Myometrial cell (primary cell): ENCODE measurements at places on chromosomes 3 and 15. TPM values are rescaled to one million over a fixed set of nuclear protein-coding genes. Genes with fewer than 3 reads are reported as not detected.

Gene PDCD6IP
- 183 and 263 TPM in 2 replicates for total RNA-seq

Gene LSAMP
- total RNA-seq, result under 0.01 and 0.18 TPM in 2 replicates

Gene ATP10A
- total RNA-seq, result not detected in 2 replicates

Gene P2RY14
- total RNA-seq, result not detected in 2 replicates

Gene CSPG4
- 138 and 143 TPM in 2 replicates for total RNA-seq

Gene MCTP2
- total RNA-seq, result 0.18 and 0.58 TPM in 2 replicates

Gene ANXA2
- 7,066 and 7,388 TPM in 2 replicates for total RNA-seq

Gene HCLS1
- 2.3 and 3.7 TPM in 2 replicates for total RNA-seq

Gene ZBTB20
- 4.0 and 6.0 TPM in 2 replicates for total RNA-seq

Gene IL17RE
- total RNA-seq, result 3.5 and 5.5 TPM in 2 replicates

Gene CA12
- 39.9 and 45.0 TPM in 2 replicates for total RNA-seq

Gene SENP8
- 1.4 and 3.5 TPM in 2 replicates for total RNA-seq

Gene WDR76
- total RNA-seq, result 6.1 and 23.6 TPM in 2 replicates

Gene UCN2
- not detected in 2 replicates for total RNA-seq

Gene CEP152
- total RNA-seq, result 1.7 and 5.0 TPM in 2 replicates

Gene TMEM108
- not detected in 2 replicates for total RNA-seq

Gene GRM7
- total RNA-seq, result not detected in 2 replicates

Gene SYNM
- 0.29 and 1.1 TPM in 2 replicates for total RNA-seq

Gene TPRG1
- 2.3 TPM in 1 of 2 replicates, not detected in the other for total RNA-seq

Gene LHFPL4
- total RNA-seq, result not detected in 2 replicates

Gene MTMR10
- 9.8 and 11.0 TPM in 2 replicates for total RNA-seq

Gene TIMP4
- total RNA-seq, result 12.9 and 21.3 TPM in 2 replicates

Gene PYGO1
- 2.0 and 3.9 TPM in 2 replicates for total RNA-seq

Gene B3GALNT1
- total RNA-seq, result 16.0 and 23.6 TPM in 2 replicates

Gene PPM1M
- total RNA-seq, result 22.7 and 27.7 TPM in 2 replicates

Gene SPINK8
- not detected in 2 replicates for total RNA-seq

Gene UMPS
- total RNA-seq, result 19.8 and 26.8 TPM in 2 replicates

Gene KNG1
- total RNA-seq, result not detected in 2 replicates

Gene RETNLB
- not detected in 2 replicates for total RNA-seq

Gene FEZF2
- not detected in 2 replicates for total RNA-seq

Gene NEK10
- total RNA-seq, result 0.29 and 6.7 TPM in 2 replicates

Gene SEMA6D
- 0.71 and 2.9 TPM in 2 replicates for total RNA-seq

Gene HYAL3
- 3.7 and 10.7 TPM in 2 replicates for total RNA-seq

Gene MYO9A
- total RNA-seq, result 15.3 and 17.4 TPM in 2 replicates

Gene ANKUB1
- total RNA-seq, result not detected in 2 replicates

Gene GOLGA8S
- not detected in 2 replicates for total RNA-seq

Gene HRG
- total RNA-seq, result not detected in 2 replicates

Gene HIGD2B
- total RNA-seq, result not detected in 2 replicates

Gene TRPM1
- not detected in 2 replicates for total RNA-seq

Gene CMTM8
- 0.18 and 1.4 TPM in 2 replicates for total RNA-seq

Gene EPHB1
- under 0.01 TPM in 1 of 2 replicates, not detected in the other for total RNA-seq

Gene NCBP2
- 57.1 and 59.0 TPM in 2 replicates for total RNA-seq

Gene NCKIPSD
- total RNA-seq, result 27.1 and 31.4 TPM in 2 replicates

Gene FBXL22
- 0.18 and 0.58 TPM in 2 replicates for total RNA-seq

Gene ECE2
- not detected in 2 replicates for total RNA-seq

Gene ZNF662
- total RNA-seq, result 0.86 and 0.89 TPM in 2 replicates

Gene GABRR3
- total RNA-seq, result not detected in 2 replicates

Gene AHSG
- not detected in 2 replicates for total RNA-seq

Gene DYNC1LI1
- 34.9 and 35.8 TPM in 2 replicates for total RNA-seq
